ENCODE measurements at places on chromosomes 13 and 19. TPM values are rescaled to one million over a fixed set of nuclear protein-coding genes. Genes with fewer than 3 reads are reported as not detected.

DNA sequence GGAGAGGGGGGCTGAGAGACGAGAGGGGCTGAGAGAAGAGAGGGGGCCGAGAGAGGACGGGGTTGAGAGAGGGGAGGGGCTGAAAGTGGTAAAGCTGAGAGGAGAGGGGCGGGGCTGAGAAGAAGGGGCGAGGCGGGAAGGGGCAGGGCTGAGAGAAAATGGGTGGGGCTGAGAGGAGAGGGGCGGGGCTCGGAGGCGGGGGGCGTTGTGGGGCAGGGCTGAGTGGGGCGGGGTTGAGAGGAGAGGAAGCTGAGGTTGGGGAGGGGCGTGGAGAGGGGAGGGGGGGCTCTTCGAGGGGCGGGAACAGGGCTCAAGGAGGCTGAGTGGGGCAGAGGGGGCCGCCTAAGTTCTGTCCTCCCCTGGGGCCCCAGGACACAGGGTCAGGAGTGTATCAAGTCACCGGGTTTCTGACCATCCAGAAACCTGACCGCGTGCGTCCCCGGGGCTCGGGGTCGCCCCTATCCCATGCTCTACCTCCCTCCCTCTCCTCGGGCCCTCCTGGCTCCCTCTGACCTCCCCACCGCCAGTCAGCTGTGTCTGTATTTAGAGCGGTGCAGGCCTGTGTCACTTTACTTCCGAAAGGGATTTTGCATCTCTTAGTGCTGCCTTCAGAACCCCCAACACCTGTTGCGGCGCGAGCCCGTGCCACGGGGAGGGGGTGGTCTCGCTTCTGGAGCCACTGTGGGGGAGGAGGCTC, 38.6 kb upstream of the SEMA6B start:
- peak; percentile 42 for DNase-seq

DNA sequence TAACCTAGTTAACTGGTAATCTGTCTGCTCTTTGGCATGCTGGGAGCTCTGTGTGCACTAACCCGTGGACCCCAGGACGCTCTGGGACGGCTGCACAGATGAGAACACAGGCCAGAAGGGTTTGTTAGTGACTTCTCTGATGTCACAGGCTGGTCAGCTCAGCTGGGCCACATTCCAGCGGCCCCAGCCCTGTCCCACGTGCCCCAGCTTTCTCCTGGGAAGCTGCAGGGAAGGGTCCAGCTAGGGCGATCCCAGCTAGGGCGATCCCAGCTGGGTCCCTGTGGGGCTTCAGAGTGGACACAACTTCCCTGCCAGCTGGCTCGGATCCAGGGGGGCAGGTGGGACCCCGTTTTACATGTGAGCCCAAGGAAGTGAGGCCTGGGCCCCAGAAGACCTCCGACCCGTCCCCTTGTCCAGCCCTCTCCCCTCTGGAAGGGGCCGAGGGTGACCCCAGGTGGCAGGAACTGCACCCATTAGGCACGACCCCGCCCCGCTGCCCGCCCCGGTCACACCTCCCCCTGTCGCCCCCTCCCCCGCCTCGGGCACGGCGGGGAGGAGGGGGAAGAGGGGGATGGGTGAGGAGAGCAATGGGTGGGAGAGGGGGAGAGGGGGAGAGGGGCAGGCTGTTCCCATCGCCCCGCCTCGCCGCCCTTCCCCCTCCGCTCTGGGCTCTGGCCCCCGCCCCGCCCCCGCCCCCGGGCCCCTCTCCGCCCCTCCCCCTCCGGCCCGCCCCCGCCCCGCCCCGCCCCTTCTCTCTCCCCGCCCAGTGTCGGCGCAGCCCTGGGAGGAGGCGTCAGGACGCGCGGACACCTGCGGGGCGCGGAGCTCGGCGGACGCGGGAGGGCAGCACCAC, 75.2 kb upstream of the MCF2L start:
- no peak for DNase-seq

GRCh38 chr13:75675421-75675820, 39.3 kb downstream of the LMO7 start:
- DNase-seq: no peak

DNA sequence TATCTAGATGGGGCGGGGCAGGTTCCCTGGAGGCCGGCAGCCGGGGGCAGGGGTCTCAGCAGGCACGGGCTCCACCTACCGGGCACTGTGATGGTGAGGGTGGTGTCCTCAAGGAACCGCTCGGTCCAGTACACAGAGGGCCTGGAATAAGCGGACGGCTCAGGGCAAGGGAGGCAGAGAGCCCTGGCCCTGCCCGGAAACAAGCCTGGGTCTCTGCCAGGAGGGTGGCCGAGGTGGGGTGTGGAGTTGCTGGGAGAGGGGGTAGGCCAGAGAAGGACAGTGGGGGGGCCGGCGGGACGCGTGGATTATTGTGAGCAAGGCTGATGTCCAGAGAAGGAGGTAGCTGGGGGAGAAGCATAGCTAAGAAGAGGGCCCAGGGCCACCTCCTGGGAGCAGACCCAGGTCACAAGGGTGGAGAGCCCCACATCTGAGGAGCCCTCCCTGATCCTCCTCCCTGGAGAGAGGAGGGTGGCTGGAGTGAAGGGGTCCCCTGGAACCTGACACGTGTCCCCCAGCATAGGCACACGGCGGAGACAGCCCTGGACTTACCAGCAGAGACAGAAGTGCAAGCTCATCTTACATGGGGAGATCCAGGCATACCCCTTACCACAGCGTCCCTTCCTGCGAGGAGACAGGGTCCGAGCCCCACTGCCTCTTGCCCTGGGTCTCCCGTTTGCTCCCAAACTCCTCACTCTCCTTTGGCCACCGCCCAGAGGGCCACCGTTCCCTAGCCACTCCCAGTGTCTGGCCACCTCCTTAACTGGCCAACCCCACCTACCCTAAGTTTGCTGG, 29.0 kb upstream of the MIER2 start:
- no peak for DNase-seq

DNA sequence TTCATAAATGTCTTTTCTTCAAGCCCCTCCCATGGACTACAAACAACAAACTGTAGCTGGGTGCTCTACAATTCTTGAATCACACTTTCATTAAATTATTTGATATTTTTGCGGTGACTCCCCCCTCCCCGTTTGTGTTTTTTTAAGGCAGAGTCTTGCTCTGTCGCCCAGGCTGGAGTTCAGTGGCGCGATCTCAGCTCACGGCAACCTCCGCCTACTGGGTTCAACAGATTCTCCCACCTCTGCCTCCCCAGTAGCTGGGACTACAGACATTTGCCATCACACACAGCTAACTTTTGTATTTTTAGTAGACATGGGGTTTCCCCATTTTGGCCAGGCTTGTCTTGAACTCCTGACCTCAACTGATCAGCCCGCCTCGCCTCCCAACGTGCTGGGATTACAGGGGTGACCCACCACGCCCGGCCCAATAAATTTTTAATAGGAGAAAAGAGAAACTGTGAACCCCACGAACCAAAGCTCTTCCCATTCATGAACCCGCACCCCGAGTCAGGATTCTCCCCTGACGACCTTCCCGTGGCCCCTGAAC, 703 bp downstream of the ZNF506 start:
- DNase-seq: no peak

GRCh38 chr19:7497292-7497691, 8.5 kb upstream of the PEX11G start:
- DNase-seq: no peak

- DNase-seq: no peak
These were observed 84.7 kb upstream of the DOCK9 start for GRCh38 chr13:99062593-99062992.

- no peak for DNase-seq
These were observed 123.8 kb downstream of the SIPA1L3 start for GRCh38 chr19:38030686-38031422.

- DNase-seq: no peak
These were observed 183.5 kb upstream of the TSC22D1 start for GRCh38 chr13:44759384-44760360.

Gene BCL2L12
- total RNA-seq: 16.4 TPM

Gene LENG9
- 6.2 TPM for total RNA-seq

Gene MAP3K10
- total RNA-seq: 6.0 TPM

Gene NLRP9
- total RNA-seq: not detected

Gene C1QTNF9
- total RNA-seq: not detected

Gene ZNF880
- 0.35 TPM for total RNA-seq

Gene ZNF99
- total RNA-seq: not detected
